ENCODE measurements at places on chromosomes 1 and 21.

- no peak for DNase-seq
These were observed 2.8 kb upstream of the ATF3 start for GRCh38 chr1:212605441-212606394.

- no peak for DNase-seq
These were observed 151.8 kb upstream of the RAB4A start for GRCh38 chr1:229119161-229119560.

- DNase-seq = no peak
These were observed 8.4 kb upstream of the BGLAP start for GRCh38 chr1:156233426-156234127.

- no peak for DNase-seq
These were observed 35.8 kb downstream of the RIPK4 start for GRCh38 chr21:41731081-41731480.

All from germinal center (tissue), 1 donor.